Caki2 (cell line): ENCODE measurements at places on chromosomes 1 and 21.

- no peak for DNase-seq
These were observed 67.7 kb upstream of the RGS2 start for GRCh38 chr1:192741095-192741494.

DNA sequence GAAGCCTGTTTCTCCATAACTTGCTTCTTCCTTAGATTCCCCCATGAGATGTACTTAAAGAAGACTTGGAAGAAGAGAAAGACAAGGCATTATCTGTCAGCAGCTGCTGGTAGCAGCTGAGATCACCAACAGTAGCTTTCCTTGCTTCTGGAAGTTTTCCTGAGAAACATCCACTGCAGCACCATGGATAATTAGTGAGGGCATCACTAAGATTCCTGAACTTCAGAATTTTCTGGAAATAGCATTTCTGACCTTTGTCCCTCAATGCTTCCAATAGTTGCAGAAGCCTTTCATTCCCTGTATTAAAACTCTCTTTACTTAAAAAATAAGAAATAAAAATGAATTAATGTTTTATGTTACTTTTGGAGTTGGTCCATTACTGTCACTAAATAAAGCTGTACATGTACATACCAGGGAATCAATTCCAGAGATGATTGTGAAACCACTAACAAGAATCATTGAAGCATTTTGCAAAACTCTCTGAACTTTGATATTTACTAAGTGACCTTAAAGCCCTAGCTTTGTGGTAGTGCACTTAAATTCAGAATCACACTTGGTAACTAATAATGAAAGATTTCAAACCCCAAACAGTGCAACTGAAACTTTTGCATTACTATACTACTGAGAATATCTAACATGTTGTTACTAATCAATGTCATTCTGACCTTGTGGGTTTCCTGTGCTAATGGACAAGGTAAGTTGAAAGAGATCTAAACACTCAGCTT is at the start of gene CFHR4:
TSS of gene CFHR4 (plus strand) at position 538 of the 725 bp plus-strand sequence. CDS start at position 637, 99 bp downstream.
- DNase-seq = no peak

- no peak for DNase-seq
These were observed 71.1 kb downstream of the LGR6 start for GRCh38 chr1:202264726-202265125.

- no peak for DNase-seq
These were observed 19.3 kb upstream of the RUNX3 start for GRCh38 chr1:24949331-24949881.

DNA sequence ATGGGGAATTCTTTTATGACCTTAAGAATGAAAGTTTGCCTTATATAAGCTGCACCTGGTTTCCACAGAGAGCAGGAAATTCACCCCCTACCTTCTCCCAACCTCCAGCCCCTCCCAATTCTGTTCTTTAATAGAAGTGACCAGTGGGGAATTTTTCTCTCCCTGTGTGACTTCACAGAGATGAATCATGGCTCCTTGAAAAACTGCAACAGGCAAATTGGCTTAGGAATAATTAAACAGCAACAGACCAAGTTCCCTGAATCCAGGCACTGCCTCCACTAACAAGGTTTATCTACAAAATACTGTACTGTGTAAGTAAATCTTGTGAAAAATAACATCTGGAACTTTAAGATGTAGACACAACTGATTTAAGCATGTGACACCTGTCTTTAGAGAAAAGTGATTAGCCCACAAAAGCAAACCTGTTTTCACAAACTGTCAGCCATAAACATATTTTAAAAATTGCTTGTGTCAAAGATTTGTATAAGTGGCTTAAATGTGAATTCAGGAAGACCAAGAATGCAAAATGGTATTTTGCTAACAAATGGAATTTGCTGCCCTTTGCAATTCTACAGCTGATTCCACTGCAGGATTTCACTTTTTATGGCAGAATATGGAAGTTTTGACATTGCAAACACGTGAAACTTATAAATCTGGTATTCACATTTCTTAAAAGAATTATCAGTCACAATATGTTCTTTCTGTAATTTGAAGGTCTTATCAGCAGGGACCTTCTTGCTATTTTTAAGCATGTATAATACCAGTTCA is 54.0 kb downstream of the ALG14 start:
- peak; percentile 42 for DNase-seq

DNA sequence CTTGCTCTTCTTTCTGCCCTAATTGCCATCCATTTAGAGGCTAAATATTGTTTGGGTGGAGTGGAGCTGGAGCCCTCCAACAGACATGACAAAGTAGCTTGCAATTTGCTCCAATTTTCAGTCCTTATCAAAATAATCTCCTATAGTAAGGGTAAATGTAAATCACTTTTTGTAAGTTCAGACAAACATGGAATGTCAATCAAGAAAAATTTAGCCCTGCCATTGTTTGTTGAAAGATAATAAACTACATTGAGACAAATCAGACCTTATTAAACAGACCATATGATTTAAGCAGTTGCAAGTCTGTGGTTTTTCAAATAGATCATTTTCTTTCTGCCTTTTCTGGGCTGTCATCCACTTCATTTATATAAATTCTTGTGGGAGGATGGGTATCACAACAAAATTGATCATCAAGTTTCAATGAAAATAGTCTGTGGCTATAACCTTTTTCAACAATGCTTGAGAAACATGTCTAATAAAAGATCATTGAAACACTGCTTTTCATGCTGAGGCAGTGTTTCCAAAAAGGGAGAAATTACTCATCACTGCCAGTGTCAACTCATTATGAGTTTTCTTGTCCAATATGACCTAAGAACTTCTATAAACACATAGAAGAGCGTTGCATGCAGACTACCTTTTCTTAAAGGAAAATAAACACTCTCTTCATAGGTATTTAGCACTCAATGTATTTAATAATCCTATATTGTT is 1152.0 kb upstream of the B3GALT2 start:
- no peak for DNase-seq

- no peak for DNase-seq
These were observed 64.4 kb upstream of the PTGFR start for GRCh38 chr1:78426408-78426807.
